ENCODE measurements at places on chromosomes 11 and 22.

GRCh38 chr11:828506-829175 is 922 bp downstream of the CRACR2B start:
- H3K27ac ChIP-seq = peak overlapping the region; percentile 79
- no peak for DNase-seq
- peaks cover 55% of the 10 kb centered on the region for H3K4me1 ChIP-seq
- H3K4me3 ChIP-seq = peak overlapping the region; percentile 36

DNA sequence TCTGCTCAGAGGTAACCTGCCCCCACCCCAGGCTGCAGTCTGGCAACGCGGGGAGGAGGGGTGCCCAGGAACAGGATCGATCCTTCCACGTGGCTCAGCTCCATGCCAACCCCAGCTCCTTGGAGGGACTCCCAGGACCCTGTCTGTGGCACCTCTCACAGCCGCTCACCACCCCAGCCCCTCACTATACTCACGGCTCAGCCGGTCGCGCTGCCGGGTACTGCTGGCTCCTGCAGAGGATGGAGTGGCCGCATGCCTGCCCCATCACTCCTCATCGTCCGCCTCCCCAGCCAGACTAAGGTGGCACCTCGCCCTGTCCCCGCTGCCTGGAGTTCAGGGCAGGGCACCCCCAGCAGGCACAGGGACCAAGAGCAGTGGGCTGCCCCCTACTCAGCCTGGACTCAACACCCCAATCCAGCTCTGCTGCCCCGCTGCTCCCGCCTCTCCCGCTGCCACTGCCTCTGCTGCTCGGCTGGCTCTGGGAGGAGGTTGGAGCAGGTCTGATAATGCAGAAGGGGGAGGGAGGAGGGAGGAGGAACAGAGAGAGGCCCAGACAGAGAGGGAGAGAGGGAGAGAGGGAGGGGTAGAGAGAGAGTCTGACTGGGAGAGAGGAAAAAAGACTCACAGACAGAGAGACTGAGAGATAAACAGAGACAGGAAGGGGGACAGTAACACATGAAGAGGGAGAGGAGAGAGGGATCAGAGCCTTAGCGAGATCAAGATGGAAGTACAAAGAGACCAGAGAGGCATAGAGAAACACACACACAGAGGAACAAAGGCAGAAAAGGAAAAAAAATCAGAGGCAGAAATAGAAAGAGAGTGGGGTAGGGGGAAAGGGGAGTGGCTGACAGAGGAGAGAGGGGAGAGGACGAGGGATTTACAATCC is at the start of gene PDE2A:
TSS of gene PDE2A (minus strand) at position 480 of the 886 bp plus-strand sequence. CDS start at position 265, 215 bp downstream.
- no peaks in the 10 kb centered on the region for H3K36me3 ChIP-seq
- H3K4me3 ChIP-seq = no peak within 1 kb of the TSS
- H3K4me1 ChIP-seq = no peaks in the 10 kb centered on the region
- peaks cover 3% of the 10 kb centered on the region for H3K27me3 ChIP-seq
- DNase-seq = no peak

DNA sequence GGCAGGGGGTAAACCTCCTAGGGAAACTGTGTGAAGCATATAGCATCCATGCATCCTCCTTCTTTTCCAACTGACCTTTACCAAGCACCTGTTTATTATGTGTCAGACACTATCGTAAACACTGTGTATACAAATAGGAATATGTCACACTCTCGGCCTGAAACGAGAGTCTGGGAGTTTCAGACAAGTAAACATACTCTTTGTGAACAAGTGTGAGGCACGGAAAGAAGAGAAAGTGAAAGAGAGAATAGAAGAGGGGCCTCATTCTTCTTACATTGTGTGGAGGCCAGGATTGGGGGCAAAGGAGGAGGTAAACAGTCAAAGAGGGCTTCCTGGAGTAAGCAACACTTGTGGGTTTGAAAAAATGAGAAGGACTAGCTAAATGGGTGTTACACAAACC is 16.4 kb downstream of the CSNK2A3 start:
- no peak overlapping the region for H3K27ac ChIP-seq
- DNase-seq = no peak
- no peaks in the 10 kb centered on the region for H3K4me1 ChIP-seq
- H3K4me3 ChIP-seq = no peak overlapping the region
- H3K36me3 ChIP-seq = no peaks in the 10 kb centered on the region
- no peaks in the 10 kb centered on the region for H3K27me3 ChIP-seq

DNA sequence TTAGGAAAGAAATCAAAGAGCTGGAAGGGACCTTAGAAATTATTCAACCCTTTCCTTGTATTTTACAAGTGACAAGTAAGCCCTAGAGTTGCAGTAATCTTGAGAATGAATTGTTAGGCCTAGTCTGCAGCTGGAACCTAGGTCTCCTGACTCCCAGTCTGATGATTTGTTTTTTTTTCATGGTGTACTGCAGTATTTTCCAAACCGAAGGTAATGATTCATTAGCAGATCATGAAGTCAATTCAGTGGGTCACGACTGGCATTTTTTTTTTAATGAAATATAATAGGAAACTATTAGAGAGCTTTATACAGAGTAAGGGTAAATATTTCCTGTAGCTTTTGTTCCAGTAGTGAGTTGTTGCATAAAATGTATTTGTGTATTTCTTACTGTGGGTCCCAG is 42.8 kb downstream of the EXT2 start:
- H3K27me3 ChIP-seq = no peaks in the 10 kb centered on the region
- no peak for DNase-seq
- H3K27ac ChIP-seq = no peak overlapping the region
- no peaks in the 10 kb centered on the region for H3K4me1 ChIP-seq
- no peaks in the 10 kb centered on the region for H3K36me3 ChIP-seq

- peaks cover 3% of the 10 kb centered on the region for H3K4me1 ChIP-seq
- no peak for DNase-seq
These were observed 80.0 kb downstream of the C11orf91 start for GRCh38 chr11:33620423-33621171.

DNA sequence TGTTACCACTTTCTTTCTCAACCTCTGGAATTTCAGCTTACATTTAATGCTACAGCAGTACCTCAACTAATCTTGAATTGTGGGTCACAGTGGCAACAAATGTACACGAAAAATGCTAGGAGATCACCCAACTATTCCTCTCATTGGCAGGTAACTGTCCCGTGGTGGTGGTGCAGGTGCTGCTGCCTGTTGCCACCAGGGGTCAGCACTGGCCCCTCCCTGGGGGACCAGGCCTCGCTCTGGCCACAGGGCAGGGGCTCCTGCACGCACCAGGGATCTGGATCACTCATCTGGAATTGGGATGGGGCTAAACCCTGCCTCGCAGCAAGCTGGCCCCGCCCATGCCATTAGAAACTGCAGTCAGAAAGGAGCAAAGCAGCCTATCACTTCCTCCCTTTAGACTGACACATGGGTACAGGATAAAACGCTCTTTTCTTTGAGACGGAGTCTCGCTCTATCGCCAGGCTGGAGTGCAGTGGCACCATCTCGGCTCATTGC is 6.9 kb upstream of the POLDIP3 start:
- no peaks in the 10 kb centered on the region for H3K27me3 ChIP-seq
- H3K4me1 ChIP-seq = no peaks in the 10 kb centered on the region
- H3K36me3 ChIP-seq = peaks cover 5% of the 10 kb centered on the region
- DNase-seq = no peak

GRCh38 chr22:43745783-43746356 is 66.2 kb downstream of the EFCAB6 start:
- no peaks in the 10 kb centered on the region for H3K27me3 ChIP-seq
- H3K27ac ChIP-seq = no peak overlapping the region
- H3K36me3 ChIP-seq = no peaks in the 10 kb centered on the region
- DNase-seq = no peak
- H3K4me1 ChIP-seq = no peaks in the 10 kb centered on the region
- H3K4me3 ChIP-seq = no peak overlapping the region

DNA sequence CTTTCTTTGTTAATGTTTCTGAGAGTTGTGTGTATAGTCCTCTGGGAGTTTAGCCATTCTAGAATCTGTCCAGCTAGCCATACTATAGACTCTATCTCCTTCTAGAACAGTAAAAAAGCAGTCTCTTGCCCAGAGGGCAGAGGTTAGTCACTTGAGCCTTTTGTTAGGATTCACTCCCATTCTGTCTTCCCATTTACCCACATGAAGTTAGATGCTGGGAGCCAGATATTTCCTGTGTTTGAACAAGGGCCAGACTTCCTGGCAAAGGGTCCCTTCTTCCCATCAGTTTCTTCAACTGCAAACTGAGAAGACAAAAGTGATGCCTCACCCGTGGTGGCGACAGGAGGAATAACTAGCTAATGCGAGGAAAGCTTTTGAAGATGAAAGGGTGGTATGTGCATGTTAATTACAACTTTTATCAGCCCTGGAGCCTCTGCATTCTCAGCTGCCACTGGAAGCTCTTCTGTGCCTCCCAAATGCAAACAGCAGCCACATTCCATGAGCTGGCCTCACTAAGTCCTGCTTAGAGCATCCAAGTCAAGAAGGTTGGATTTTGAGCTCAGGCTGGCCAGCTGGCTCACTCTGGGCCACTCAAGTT is 12.8 kb downstream of the CD44 start:
- no peak overlapping the region for H3K4me3 ChIP-seq
- no peaks in the 10 kb centered on the region for H3K27me3 ChIP-seq
- no peak for DNase-seq
- H3K27ac ChIP-seq = peak overlapping the region; percentile 36

DNA sequence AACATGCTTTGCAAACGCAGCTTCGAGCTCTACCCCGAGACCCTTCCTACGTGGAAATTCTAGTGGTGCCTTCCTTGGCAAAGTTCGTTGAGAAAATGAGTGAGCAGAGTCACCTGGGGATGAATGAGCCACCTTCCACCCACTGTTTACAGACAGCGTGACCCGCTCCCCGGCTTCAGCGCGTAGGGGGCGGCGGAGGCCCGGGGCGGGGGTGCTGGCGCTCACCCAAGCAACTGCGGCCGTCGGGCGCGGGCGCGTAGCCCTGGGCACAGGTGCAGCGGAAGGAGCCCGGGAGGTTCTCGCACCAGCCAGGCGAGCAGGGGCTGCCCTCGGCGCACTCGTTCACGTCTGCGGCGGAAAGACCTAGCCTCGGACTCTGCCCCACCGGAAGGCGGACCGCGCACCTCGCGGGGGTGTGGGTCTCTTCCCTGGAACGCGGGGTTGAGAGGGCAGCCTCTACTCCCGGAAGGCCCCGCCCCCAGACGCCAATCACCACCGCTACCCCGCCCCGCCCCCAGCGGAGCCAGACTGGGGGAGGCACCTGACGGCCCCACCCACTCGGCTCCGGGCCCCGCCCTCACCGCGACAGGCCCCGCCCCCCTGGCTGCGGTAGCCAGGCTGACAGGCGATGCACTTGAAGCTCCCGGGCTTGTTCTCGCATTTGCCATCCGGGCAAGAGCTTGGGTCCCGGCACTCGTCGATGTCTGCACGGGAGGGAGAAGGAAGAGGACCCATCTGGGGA is 11.8 kb downstream of the LTBP3 start:
- DNase-seq = peak; percentile 94
- H3K36me3 ChIP-seq = no peaks in the 10 kb centered on the region
- H3K27ac ChIP-seq = peak overlapping the region; percentile 84
- no peaks in the 10 kb centered on the region for H3K27me3 ChIP-seq

GRCh38 chr11:133081730-133082452 is 450.4 kb downstream of the OPCML start:
- no peak for DNase-seq
- no peaks in the 10 kb centered on the region for H3K4me1 ChIP-seq
- H3K27ac ChIP-seq = no peak overlapping the region
- H3K4me3 ChIP-seq = no peak overlapping the region
- no peaks in the 10 kb centered on the region for H3K36me3 ChIP-seq

- H3K36me3 ChIP-seq = peaks cover 17% of the 10 kb centered on the region
- H3K4me1 ChIP-seq = no peaks in the 10 kb centered on the region
- H3K27me3 ChIP-seq = no peaks in the 10 kb centered on the region
- no peak overlapping the region for H3K4me3 ChIP-seq
- DNase-seq = no peak
These were observed 83.3 kb downstream of the MED15 start for GRCh38 chr22:20590477-20591294.

- no peak for DNase-seq
- no peak overlapping the region for H3K27ac ChIP-seq
- H3K36me3 ChIP-seq = no peaks in the 10 kb centered on the region
These were observed 15.3 kb upstream of the RAB30 start for GRCh38 chr11:83087035-83087434.

- peak; percentile 89 for DNase-seq
- H3K4me1 ChIP-seq = peaks cover 19% of the 10 kb centered on the region
- H3K4me3 ChIP-seq = peak overlapping the region; percentile 58
- no peaks in the 10 kb centered on the region for H3K36me3 ChIP-seq
- H3K27me3 ChIP-seq = no peaks in the 10 kb centered on the region
These were observed 14.4 kb downstream of the PPM1F start for GRCh38 chr22:21938071-21938822.

DNA sequence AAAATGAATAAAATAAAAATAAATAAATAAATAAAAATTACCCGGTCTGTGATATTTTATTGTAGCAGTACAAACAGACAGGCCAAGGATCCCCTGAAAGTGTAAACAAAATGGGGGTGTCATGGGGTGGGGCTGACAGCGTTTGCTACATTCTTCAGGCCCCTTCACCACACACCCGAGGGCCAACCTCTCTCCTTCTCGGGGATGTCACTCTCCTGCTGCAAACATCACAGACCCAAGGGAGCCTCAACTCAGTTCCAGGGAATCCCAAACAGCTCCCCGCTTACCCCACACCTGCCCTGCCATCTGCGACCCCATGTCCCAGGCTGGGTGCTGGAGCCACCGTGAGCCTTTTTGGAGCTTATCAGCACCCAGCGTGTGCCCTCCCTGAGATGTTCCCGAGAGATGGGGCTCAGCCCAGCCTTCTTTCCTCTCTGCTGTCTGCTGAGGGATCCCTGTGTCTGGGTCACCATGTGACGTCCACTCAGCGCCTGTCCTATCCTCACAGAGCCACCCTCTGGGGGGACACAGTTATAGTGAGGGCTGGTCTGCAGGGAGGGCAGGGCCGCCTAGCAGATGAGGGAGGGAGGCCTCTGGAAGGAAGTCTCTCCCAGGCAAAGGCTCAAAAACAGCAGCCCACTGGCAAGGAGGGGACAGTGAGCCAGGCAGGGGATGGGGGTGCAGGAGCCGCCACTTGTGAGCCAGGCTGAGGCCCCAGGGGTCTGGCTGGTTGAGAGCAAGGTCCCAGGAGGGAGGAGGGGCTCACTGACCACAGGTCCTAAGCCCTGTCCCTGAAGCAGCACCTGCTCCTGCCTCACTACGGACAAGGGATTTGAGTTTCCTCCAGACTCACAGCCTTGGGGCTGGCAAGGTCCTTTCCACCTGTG is 1041.6 kb downstream of the BRD1 start:
- no peaks in the 10 kb centered on the region for H3K27me3 ChIP-seq
- H3K4me1 ChIP-seq = no peaks in the 10 kb centered on the region
- no peak overlapping the region for H3K27ac ChIP-seq
- H3K36me3 ChIP-seq = no peaks in the 10 kb centered on the region

GRCh38 chr11:118883368-118884071 is at the start of gene CXCR5:
CXCR5 (plus strand) TSS chr11:118883892; CDS start chr11:118883942, 50 bp downstream.
- H3K4me1 ChIP-seq = no peaks in the 10 kb centered on the region
- no peaks in the 10 kb centered on the region for H3K36me3 ChIP-seq
- no peak within 1 kb of the TSS for H3K27ac ChIP-seq
- H3K4me3 ChIP-seq = no peak within 1 kb of the TSS
- no peak for DNase-seq

DNA sequence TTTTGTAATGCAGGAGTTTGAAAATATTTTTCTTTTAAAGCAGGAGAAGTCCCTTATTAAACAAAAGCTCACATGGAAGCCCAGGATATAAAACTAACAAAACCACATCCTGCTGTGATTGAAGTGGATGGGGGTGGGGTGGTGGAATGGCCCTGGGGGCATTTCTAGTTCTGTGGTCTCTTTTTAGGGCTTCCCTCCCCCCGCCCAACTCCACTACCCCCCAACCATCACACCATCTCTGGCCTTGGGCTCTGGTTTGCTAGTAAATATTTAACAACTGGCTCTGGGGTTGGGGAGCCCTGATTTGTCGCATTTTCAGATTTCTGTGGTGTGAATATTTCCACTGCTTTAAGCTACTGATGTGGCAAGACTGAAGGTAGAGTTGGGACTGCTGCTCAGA is 279.6 kb upstream of the PLET1 start:
- no peak overlapping the region for H3K4me3 ChIP-seq
- DNase-seq = no peak
- no peaks in the 10 kb centered on the region for H3K4me1 ChIP-seq
- H3K27me3 ChIP-seq = no peaks in the 10 kb centered on the region
